ENCODE measurements at places on chromosomes 11 and 22. TPM values are rescaled to one million over a fixed set of nuclear protein-coding genes. Genes with fewer than 3 reads are reported as not detected.

DNA sequence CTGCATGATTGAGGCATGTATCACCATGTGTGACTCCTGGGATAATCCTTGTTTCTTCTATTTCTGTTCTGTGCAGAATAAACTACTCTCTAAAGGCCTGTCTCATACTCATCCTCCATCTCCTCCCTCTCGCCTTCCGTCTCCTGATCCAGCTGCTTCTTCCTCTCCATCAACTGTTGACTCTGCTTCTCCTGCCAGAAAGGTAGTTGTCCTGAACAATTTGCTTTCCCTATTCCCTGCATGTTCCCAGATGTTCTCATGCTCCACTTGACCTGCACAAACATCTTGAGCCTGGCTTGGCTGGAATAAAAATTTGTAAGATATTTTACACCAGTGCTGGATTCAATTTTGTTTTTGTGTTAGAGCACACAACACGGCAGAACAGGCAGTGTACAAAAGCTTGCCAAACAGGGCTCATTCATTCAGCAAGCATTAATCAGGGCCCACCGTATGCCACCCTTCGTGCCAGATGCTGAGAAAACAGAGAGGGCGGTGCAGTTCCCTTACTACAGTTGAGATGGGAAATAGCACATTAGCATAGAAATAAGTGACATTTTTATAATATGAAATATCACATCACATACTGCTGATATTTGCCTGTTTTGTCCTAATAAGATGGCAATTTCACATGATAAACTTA, 133.3 kb upstream of the PARVA start:
- no peak for DNase-seq

- no peak for DNase-seq
Measured at GRCh38 chr11:2176389-2176900, 4.8 kb upstream of the TH start.

- DNase-seq, result no peak
Measured at GRCh38 chr11:3880724-3881123, 25.3 kb downstream of the STIM1 start.

DNA sequence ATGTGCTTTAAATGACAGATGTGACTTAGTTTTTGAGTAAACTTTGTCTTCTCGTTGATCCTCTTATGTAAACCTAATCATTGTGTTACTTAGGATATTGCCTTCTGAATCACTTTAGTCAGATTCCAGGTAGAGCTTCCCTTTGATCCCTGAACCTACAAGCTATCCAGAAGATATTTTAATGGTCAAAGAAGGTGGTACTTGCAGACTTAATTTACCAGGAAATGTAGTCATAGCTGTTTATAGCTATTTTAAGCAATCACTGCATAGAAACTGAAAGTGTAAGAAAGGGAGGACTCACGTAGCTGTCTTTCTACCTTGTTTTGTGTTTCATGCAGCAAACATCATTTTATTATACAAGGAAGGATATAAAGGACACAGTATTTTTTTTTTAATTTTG, 189.5 kb downstream of the DDX10 start:
- no peak for DNase-seq

DNA sequence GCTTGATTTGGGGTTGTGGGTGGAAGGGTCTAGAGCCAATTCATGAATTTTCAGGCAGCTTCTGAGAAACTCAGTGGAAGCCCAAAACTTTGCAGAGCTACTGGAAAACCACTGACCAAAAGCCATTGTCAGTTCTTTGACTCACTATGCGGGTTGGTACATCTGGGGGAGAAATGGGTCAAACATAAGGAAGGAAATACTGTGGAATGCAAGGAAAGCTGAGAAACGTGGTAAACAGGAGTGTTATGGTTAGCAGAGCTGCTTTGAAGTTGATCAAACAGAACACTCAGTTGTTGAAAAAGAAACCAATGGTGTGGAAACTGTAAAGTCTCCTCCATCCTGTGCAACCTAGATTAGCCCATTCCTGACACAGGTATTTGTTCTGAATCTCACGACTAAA, 6.3 kb upstream of the ABTB2 start:
- no peak for DNase-seq

The PHLDA2 gene
- total RNA-seq, result 2.6 TPM

The PTPN5 gene
- total RNA-seq, result not detected

The TMA7B gene
- total RNA-seq, result 8.7 TPM

The CABP7 gene
- not detected for total RNA-seq

The C22orf42 gene
- not detected for total RNA-seq

All from activated CD8-positive, alpha-beta T cell treated with anti-CD3 and anti-CD28 coated beads, Interleukin-2, amount 10 ng/mL, durations not matched to agents 7 days and 5 days (primary cell).